ENCODE measurements at places on chromosomes 7 and 10.

DNA sequence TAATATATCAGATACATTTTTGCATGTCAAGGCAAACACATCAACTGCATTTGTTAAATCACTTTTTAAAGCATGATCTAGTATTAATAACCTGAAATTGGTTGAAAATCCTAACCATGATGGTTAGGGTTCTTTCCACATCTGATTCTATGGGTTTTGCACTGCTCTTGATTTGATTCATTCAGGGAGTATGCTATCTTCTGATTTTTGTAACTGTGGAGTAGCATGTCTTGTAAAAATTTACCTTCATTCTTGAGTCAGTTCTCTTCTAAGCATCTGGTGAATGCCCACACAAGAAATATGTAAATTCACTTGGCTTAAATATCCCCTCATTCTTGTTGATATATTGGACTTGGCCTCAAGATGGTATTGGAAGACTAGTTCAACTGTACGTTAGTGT is 178.7 kb downstream of the KLF6 start:
- no peak for DNase-seq

- no peak for DNase-seq
These were observed 332.5 kb upstream of the ETV1 start for GRCh38 chr7:14321947-14322346.

GRCh38 chr7:130904031-130904757 is 170.2 kb upstream of the KLF14 start:
- peak; percentile 94 for DNase-seq

- no peak for DNase-seq
These were observed 108.8 kb upstream of the FEZF1 start for GRCh38 chr7:122413339-122413738.

- peak; percentile 83 for DNase-seq
These were observed 23.9 kb upstream of the AGFG2 start for GRCh38 chr7:100515072-100515532.

DNA sequence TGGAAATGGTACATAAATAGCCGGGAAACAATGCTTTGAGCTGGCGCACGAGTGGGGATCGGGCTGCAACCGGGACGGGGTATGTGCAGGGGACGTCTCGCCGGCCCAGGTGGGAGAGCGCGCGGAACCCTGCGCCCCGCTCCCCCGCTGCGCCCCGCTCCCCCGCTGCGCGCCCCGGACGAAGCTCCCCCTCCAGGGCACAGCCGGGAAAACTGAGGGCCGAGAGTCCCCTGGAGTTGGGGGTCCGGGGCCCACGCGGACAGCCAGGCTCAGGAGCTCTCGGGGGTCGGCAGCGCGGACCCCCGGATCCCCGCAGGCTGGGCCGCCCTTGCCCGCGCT is 514 bp downstream of the RADIL start:
- DNase-seq, result no peak

DNA sequence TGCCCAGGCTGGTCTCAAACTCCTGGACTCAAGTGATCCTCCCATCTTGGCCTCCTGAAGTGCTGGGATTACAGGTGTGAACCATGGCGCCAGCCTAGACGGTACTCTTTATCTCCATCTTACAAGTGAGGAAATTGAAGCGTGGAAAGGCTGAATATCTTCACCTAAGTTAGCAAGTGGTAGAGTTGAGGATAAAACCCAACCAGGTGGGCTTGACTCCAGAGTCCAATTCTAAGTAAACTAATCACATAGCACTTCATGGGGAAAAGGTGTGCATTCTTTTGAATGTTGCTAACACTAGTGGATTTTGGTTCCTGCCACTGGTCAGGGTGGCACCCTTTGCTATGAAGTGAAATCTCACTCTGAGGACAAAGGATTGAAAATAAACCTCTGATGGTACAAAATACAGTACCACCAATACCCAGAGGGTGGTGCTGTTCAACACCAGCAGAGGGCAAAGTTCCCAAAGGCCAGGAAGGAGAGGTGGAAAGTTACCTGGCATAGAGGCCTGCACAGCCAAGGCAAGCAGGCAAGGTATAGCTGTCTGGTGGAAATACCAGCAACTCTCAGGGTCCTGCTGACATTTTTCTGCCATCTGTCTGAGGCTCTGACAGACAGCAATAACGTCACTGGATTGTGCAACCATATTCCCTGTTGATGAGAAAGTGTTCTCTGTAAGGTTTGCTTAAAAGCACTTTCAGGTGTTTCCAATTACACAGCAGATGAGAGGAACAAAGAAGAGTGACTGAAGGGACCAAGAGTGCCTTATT is 17.6 kb downstream of the ZDHHC16 start:
- peak; percentile 64 for DNase-seq

- DNase-seq, result no peak
These were observed 158.6 kb downstream of the NRF1 start for GRCh38 chr7:129769866-129770808.

- DNase-seq, result no peak
These were observed 174.0 kb downstream of the PRKAG2 start for GRCh38 chr7:151702961-151703360.

- peak; percentile 6 for DNase-seq
These were observed 102.5 kb downstream of the APBB1IP start for GRCh38 chr10:26540601-26541000.

DNA sequence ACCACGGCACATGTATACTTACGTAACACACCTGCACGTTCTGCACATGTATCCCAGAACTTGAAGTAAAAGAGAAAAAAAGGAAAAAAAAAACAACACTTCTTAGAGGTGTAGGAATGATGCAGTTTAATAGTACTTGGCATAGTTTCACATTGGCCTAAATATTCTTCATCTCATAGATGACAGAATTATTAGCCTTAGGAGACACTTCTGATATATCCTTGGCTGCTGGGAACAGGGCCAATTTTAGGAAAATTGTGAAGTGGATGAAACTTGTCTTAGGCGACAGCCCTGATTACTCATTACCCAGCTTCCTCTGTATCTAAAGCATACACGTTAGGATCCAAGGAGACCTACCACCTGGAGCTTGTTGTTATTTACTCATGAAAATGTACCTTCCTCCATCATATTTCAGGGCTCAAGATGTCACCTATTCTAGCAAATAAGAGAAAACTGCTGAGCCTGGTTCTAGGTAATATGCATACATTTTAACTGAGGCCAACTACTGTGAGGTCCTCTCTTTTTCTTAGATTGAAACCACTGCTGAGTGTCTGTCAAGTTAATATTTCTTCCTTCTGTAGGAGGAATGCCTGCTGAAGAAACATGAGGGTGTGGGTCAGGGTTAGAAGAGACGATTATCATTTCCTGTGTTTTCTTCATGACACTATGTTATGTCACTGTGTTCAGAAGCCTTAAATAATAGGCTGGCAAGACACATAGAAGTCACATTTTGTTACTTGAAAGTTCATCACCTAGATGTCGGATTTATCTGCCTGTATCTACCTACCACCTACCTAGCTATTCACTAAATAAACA is 44.3 kb downstream of the CPED1 start:
- DNase-seq, result no peak

- DNase-seq, result no peak
These were observed 37.6 kb downstream of the PRF1 start for GRCh38 chr10:70564901-70565351.

DNA sequence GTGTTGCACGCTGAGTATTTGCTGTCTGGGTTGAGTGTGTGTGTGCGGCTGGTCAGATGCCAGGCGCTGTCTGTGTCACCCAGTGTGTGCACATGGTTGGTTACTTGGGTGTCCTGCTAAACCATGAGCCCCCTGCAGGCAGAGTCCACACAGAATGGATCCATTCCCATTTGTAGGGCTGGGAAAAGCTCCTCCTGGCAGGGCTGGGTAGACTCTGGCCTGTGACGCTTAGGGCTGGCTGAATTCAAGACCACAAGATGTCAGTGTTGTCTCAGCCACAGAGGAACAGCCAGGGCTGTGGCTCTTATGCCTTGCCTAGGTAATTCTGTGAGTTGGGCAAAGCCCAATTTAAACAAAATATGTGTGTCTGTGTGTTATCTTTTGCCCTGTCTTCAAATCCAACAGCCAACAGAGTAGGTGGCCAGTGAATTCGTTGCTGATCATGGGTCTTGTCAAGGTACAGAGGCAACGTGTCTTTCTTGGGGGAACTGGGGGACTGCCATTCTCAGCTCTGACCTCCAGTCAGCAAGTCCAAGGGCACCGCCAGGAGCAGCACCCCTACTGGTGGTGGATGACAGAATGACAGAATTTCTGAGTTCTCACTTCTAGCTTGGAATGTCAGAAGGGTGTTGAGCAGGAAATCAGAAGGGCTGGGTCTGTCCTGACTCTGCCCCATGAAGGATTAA is 285.1 kb downstream of the CCSER2 start:
- DNase-seq, result peak; percentile 15

DNA sequence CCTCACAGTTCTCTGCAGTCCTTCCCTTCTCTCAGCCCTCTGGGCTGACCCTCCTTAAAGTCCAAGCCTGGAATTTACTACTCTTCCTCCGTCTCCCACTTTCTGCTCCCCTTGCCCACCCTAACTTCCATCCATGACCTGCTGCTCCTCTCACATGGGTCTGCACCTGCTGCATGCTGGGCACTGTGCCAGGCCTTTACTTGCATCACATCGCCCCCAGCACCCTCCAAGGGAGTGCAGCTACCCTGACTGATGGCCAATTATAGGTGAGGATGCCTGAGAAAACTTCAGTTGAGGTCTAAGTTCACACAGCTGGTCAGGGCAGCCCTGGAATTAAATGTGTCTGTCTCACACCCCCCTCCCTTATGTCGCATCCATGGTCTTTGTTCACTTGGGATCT is 53.6 kb upstream of the ZPBP start:
- DNase-seq, result no peak

DNA sequence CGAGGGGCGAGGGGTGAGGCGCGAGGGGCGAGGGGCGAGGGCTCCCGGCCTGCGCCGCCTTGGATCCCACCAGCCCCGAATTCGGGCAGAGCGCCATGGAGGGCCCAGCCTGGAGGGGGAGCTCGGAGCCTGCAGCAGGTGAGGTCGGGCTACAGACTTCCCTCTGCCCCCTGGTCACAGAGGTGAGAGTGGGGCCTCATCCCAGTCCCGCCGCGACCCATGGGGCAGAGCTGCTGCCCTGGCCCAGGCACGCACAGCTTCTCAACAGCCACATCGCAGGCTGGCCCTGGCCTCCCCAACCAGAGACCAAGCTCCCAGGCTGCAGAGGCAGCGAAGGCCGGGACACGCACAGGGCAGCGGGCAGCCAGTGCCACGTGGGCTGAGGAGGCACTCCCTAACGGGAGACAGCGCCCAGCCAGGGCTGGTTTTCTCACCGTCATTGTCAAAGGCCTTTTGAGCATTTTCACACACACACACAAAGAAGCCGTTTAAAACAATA is 191.8 kb downstream of the PTPRN2 start:
- no peak for DNase-seq

DNA sequence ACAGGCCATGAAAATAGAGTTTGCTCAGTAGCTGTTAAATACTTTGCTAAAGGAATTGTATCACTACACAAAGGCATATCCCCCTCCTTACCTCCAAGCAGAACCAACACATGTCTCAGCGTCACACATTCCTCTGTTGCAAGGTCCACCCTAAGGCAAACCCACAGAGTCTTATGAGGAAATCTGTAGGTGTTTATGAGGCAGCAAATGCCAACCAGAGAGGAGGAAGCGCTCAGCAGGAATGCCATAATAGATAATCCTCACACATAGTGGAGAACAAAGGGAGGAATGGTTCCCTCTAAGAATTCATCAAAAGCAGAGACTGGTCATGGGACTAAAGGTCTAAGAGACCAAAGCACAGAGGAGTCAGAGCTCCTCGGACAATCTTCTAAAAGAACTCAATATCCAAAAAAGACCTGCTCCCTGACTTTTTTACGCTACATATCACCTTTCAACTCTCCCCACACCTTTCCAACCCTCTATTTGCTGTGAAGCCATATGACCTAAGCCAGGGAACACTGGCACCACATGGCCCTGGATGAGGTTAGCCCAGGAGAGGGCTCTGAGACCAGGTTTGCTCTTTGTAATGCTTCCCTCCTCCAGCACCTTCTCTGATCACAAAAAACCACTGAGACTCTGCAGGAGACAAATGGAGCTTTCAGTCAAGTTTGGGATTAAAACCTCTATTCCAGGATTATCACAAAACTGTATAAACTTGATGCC is 7.3 kb downstream of the SLC25A13 start:
- peak; percentile 31 for DNase-seq

DNA sequence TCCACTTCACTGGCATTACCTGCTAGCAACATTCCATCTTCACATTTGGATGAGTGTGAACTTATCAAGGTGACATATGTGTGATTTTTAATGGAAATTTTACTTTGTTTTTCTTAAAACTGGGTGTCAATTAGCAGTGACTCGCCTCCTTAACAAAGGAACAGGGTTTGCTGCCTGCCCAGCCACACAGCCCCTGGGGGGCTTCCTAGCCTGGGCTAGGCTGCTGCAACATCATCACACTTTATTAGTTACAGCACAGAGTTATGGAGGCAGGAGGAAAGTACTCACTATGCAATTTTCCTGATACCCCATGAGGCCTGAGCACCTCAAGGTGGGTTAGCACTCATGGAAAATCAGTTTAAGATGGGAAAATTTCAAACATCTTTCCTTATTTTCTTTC is 861.3 kb downstream of the NRG3 start:
- no peak for DNase-seq

GRCh38 chr10:101672536-101672935 is 22.4 kb downstream of the FBXW4 start:
- DNase-seq, result no peak

DNA sequence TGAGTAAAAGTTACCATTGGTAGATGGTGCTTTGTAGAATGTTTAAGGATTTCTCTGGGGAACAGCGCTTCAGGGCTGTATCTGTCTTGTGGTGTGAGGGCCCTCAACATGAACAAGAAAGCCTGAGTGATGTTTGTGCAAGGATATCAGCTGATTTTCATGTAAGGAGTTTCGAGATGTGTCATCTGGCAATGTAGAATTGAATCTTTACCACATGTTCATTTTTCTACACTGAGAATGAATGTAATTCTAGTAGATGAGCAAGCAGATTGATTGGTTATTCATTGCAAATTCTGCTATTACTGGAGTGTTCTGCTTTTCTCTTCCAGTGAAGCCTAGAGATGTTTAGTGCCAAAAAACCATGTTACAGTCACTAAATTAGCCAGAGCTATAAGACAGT is 87.7 kb downstream of the ST7 start:
- DNase-seq, result no peak

DNA sequence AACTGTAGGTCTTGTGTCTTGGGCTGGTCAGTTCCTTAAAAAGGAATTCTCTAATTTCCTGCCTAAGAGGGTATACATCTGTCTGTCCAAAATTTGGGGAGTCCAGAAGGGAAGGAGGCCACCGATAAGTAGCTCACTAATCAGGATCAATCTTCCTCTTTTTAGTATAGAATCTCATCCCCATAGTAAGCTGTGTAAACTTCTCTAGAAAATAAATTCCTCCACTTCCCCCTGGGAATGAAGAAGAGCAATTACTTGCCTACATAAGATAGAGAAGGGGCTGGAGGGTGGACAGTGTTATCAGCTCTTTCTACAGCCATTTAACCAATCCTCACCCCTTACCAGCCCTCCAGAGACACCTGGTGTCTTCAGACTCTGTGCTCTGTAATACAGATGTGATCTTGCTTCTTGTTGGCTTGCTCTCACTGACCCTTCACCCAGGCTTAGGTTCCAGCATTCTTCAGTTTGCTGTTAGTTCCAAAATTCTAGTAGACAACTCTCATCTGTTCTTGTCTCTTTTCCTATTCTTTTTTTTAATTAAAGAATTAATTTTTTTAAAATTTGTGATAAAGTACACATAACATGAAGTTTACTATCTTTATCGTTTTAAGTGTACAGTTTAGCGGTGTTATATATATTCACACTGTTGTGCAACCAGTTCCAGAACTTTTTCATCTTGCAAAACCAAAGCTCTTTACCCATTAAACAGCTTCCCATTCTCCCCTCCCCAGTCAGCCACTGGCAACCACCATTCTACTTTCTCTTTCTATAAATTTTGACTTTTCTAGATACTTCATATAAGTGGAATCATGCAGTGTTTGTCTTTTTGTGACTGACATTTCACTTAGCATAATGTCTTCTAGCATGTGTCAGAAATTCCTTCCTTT is 6.5 kb upstream of the PRKAR2B start:
- DNase-seq, result no peak

Data from fibroblast of pulmonary artery (primary cell).